Stimulated activated CD4-positive, alpha-beta T cell treated with anti-CD3 and anti-CD28 coated beads, Interleukin-15, amount 100 ng/mL, for 1 hour (primary cell): ENCODE measurements at places on chromosomes 11 and 22.

DNA sequence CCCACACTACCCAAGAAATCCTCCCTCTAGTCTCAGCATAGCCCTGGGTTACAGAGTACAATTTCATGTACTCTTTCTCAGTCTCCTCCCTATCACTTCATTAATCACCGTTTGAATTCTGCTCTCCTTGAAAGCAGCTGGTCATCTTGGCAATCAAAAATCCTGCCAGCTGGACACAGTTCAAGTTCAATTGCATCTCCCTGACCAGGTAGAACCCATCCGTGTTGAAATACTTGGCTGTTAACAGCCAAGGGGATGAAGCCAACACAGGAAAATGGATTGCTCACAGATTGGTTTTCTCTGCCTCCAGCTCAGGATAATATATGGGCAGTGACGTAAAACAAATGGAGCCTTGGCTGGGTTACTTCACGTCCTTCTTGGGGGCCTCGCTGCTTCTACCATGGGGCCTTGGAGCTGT is 55.1 kb upstream of the GRK3 start:
- no peak for DNase-seq

DNA sequence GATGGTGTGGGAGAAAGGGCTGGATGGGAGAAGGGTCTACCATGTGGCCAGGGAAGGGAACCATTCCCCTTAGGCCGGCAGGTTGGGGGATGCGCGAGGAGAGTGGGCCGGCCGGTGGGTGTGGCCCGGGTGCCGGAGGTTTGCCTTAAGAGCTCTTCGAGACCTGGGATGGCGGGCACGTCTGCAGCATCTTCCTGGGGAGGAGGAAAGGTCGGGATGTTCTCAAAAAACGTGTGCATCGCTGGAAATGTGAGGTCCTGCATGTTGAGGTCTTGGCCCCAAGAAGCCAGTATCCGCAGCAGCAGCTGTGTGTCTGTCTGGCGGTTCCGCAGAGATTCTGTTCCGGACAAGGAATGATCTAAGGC is 1.4 kb downstream of the NAV2 start:
- DNase-seq: no peak

GRCh38 chr22:50713571-50714056 is 24.4 kb upstream of the ACR start:
- DNase-seq: no peak

GRCh38 chr11:67482275-67482826 is 475 bp upstream of the AIP start:
- no peak for DNase-seq
